ENCODE measurements at places on chromosomes 2 and 18.

GRCh38 chr2:120066800-120067547 lies 54.1 kb downstream of the EPB41L5 start:
- DNase-seq, result no peak

- no peak for DNase-seq
Measured at GRCh38 chr2:216671791-216672343, 23.5 kb downstream of the IGFBP5 start.

- DNase-seq, result no peak
Measured at GRCh38 chr18:72208920-72209676, 335.0 kb downstream of the CBLN2 start.

GRCh38 chr18:59021500-59021899 lies 118.2 kb upstream of the SEC11C start:
- no peak for DNase-seq

DNA sequence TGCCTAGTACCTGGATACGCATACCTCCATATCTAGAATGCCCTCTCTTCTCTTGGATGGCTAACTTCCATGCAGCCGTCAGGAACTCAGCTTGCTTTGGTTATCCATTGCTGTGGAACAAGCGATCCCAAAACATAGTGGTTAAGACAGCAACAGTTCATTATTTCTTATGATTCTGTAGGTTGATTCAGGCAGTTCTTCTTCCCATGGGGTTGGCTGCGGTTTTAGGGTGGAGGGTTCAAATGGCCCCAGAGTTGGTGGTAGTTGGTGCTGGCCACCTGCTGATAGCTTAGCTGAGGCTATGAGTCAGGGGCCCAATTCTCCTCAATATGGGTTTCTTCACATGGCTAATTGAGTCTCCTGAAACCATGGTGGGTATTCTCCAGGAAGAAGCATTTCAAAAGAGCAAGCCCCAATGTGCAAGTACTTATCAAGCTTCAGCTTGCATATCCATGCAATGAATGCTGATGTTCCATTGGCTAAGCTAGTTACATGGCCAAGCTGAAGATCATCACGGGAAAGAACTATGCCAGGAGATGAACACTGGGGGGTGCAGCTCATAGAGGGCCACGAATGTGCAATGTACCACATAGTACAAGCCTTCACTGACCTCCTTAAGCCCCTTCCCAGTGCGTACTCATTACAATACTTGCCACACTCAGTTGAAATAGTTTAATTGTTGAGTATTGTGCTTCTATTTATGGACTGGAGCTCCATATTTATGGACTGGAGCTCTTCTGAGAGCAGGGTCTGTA lies 10.0 kb upstream of the RHOB start:
- no peak for DNase-seq

GRCh38 chr2:181281206-181281832 lies 175.9 kb upstream of the ITGA4 start:
- DNase-seq, result no peak

DNA sequence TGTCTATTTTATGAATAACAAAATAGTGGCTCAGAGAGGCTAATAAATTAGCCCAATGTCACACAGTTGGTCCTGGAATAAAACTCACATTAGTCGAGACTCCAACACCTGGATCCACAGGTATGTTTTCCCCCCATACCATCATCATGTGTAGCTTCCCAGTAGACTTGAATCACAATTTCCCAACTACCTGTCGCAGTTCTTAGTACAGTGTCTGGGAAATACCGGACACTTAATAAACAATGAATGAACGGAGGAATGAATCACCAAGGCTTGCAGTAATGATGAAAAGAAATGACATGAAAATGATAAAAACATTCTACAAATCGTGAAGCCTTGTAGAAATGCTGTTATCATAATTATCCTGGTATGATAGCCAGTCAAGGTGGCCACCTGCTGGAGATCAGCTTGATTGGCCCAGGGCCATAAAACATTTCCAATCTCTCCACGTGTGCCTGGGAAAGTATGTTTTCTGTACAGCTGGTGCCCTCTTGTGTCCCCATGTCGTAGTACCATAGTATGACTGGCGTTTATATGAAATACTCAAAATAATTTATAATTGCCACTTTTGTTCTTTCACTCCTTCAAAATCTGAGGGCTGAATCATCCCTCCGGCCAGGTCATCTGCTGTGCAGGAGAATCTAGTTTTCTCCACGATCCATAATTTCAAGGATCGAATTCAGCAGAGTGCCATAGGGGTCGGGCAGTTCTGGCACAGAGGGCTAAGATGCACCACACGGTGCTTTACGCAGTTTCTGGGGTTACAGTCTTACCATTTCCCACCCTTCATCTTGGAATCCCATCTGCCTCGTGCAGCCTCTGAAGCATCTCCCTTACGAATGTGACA lies 95.4 kb downstream of the LAMA1 start:
- no peak for DNase-seq
